Left ventricle myocardium inferior (tissue), 1 donor: ENCODE measurements at places on chromosomes 12 and 14. TPM values are rescaled to one million over a fixed set of nuclear protein-coding genes. Genes with fewer than 3 reads are reported as not detected.

- peak; percentile 53 for DNase-seq
Measured at GRCh38 chr12:57430112-57430930, 522 bp downstream of the R3HDM2 start.

- DNase-seq, result no peak
Measured at GRCh38 chr12:67925077-67925476, 64.2 kb upstream of the IFNG-AS1 start.

- DNase-seq, result no peak
Measured at GRCh38 chr14:95547272-95547625, 12.4 kb downstream of the GLRX5 start.

DNA sequence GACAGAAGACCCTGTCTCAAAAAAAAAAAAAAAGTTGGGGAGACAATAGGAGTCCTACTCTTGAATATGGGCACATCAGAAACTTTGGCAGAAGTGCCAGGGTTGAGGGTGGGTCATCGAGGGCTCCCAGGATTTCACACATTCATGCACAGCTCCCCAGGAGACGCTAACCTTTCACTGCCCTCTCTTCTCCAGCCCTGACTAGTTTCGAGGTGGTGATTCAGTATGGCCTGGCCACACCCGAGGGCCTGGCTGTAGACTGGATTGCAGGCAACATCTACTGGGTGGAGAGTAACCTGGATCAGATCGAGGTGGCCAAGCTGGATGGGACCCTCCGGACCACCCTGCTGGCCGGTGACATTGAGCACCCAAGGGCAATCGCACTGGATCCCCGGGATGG is 29.4 kb upstream of the LRP1-AS start:
- DNase-seq, result no peak

- DNase-seq, result no peak
Measured at GRCh38 chr14:96681829-96682228, 115.4 kb upstream of the VRK1 start.

GRCh38 chr12:12821975-12822374 is 8.8 kb downstream of the DDX47 start:
- no peak for DNase-seq

- no peak for DNase-seq
Measured at GRCh38 chr12:117742721-117743120, 226.1 kb downstream of the KSR2 start.

- DNase-seq, result no peak
Measured at GRCh38 chr14:30034152-30034551, 106.5 kb upstream of the PRKD1 start.

DNA sequence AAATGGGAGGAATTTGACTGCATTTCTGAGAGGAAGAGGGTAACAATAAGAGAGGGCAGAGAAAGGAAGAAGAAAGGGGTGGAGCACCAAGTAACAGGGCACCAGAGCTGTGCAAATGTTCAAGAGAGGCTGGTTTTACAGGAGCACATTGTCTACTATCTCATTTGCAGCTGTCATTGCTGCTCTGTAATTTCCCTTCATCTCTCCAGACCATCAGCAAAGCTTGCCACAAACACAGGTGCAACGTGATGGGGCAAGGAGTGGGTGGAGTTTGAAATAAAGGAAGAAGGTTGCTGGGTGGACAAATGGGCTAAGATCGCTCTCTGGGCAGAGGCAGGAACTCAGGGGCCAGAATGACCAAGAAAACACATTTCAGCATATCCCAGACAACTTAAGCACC is 47.9 kb upstream of the PLEKHG6 start:
- no peak for DNase-seq

- no peak for DNase-seq
Measured at GRCh38 chr14:35085441-35085840, 36.3 kb downstream of the PPP2R3C start.

GRCh38 chr12:3304436-3305165 is 186.4 kb upstream of the PRMT8 start:
- DNase-seq, result no peak

DNA sequence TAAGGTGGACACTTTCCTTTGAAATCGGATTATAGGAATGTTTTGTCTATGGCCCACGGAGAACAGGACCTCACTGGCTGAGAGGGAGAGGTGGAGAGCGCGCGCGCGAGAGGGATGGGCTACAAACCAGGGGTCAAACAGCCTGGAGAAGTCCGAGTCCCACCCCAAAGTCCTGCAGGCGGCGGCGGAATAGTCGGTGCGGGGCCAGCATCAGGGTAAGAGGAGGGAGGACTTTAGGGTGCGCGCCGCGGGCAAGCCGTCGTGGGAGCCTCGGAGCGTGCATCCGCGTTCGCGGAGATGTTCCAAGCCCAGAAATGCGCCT is 3.3 kb upstream of the HOXC8 start:
- no peak for DNase-seq

C12orf42 gene
- total RNA-seq, result not detected

ADCY4 gene
- 26.6 TPM for total RNA-seq

SRRM4 gene
- 0.19 TPM for total RNA-seq

DIO2 gene
- 6.4 TPM for total RNA-seq

NRIP2 gene
- 1.2 TPM for total RNA-seq

PDZRN4 gene
- total RNA-seq, result 0.14 TPM

LHX5 gene
- not detected for total RNA-seq

POTEM gene
- total RNA-seq, result not detected

WSCD2 gene
- total RNA-seq, result 0.14 TPM

TUBA1A gene
- total RNA-seq, result 102 TPM

KRT83 gene
- total RNA-seq, result not detected
